ENCODE measurements at places on chromosomes 5 and 9. TPM values are rescaled to one million over a fixed set of nuclear protein-coding genes. Genes with fewer than 3 reads are reported as not detected.

Gene TJP2
- total RNA-seq: 124 TPM

Gene SPINK13
- not detected for total RNA-seq

Gene SMC5
- total RNA-seq: 32.1 TPM

Gene IFNA2
- not detected for total RNA-seq

Gene LHX3
- total RNA-seq: not detected

Gene PCDHGB4
- 1.2 TPM for total RNA-seq

Gene SLCO6A1
- total RNA-seq: not detected

DNA sequence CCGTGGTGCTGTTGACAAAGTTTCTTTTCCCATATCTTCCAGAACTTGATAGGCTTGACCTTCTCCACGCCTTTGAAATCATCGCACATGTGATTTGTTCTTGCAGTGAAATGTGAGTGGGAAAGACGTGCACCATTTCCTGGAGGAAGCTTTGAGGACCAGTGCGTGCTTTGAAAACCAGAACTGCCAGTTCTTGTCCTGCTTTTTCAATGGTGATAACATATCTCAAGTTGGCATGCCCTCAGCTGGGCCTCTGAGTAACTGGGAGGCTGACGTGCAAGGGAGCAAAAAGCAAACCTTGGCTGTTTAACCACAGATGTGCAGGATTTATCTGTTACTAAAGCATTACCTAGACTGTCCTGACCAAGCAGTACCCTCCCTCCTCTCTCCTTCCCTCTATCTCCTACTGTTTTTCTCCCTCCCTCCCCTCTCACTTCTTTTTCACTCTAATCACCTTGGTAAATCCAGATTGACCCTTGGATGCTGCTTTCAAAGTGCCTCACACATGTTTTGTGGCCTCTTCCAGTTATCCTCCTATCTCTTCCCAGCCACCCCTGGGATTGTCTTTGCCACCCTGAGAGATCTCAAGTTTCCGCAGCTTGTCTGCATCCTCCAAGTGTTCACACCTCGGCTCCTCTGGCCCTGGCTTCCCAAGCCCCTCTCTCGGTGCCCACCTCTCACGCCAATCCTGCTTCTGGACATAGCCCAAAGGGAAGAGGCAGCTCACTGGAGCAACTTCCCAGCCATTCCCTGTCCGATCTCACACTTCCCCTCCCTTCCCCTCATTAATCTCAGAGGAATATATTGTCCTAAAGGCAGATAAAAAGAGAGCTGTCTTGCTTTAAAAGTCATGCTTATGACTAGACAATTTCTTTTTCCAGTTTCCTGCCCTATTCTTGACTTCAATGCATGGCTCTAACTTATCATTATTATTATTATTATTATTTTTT, 198.3 kb downstream of the ERCC6L2 start:
- DNase-seq: no peak

GRCh38 chr5:10162468-10162867, 87.2 kb downstream of the ATPSCKMT start:
- DNase-seq: no peak

DNA sequence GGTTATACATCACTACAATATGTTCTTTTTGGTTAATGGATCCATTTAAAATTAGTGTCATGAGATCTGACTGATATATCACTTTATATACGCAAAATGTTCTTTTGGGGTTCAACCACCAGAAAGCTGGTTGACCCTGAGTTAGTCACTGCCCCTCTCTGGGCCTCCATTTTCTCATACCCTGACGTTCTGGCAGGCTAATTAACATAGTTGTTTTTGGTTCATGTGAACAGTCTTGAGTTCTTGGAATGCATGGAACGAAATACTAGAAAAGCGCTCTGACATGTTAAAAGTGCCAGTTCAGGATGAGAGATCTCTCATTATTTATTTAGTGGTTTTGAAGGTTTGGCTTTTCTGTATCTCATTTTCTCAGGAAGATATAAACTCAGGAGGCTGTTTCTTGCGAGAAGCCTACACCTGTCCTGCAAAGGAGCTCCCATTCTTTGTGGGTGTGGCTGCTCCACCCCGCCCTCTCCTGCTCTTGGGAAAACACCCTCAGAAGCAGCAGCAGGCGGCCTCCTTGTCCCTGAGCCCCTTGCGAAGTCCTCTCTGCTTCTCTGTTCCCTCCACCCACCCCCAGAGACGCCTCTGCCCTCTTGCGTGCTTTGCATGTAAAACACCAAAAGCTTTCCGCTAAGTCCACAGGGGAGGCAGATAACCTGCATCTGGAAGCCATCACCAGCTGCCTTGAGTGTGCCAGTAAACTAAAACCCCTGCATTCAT, 302.4 kb upstream of the PANK3 start:
- DNase-seq: no peak

DNA sequence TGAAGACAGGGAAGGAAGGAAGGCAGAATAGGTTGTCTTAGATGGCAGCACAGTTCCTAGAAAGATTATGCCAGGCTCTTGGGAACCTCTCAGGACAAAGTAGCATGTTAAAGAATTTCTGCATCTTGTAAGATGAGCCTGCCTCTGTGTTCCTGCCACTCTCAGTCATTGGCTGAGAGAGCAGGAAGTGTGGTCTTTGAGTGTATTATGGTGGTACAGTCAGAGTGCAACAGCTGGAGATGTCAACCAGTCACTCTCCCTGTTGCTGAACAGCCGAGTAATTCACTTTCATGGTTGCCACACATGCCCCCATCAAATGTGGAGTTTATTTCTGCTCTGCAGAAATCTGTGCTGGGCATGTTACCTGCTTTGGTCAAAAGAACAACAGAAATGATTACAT, 659.6 kb upstream of the RIOK2 start:
- DNase-seq: no peak

DNA sequence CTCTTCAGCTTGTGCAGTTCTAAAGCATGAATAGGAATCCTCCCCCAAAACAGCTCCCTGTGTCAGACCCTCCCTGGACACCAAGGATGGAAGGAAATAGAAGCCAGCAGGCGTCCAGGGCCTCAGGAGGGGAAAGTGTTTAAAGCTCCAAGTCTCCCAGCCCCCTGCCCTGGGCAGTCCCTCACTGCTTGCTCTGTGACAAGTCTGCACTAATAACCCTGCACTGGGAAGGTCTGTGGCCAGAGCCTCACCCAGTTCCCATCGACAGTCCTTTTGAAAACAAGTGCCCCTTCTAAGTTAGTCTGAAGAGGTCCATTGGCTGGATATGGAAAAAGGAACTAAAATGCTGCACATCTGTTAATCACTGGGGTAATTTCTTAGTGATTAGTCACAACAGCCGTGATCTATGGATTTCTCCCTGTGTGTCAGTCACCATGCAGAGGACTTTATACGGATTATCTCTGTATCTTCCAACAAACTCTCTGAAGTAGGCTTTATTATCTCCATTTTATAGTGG, 195.3 kb downstream of the FBXL7 start:
- DNase-seq: no peak

GRCh38 chr5:97559827-97560598, 377.0 kb upstream of the RIOK2 start:
- DNase-seq: no peak

GRCh38 chr9:1051210-1051583, 1.0 kb downstream of the DMRT2 start:
- DNase-seq: no peak

GRCh38 chr5:37580106-37580505, 201.0 kb downstream of the WDR70 start:
- DNase-seq: no peak

GRCh38 chr5:33556330-33557328, 115.9 kb downstream of the TARS1 start:
- DNase-seq: no peak

GRCh38 chr5:180161420-180162303, 47.3 kb downstream of the RASGEF1C start:
- peak; percentile 7 for DNase-seq

DNA sequence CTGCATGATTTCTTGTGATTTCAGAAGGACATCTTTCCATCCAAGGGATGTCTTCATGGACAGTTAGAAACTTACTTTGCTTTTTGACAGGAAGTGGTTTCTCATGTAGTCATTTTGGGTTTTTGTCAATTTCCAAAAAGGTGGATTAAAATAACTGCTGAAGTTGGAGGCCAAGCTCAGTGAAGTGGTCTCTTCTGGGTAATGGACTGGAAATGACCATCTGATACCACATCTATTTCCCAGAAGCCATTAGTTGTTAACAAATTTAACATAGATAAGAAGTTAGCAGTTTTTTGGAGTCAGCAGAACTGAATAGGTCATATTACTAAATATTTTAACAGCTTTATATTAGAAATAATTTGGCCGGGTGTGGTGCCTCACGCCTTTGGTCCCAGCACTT, 86.2 kb upstream of the MYO10 start:
- no peak for DNase-seq

GRCh38 chr5:115087951-115088350, 81.8 kb downstream of the TRIM36 start:
- no peak for DNase-seq

- DNase-seq: no peak
Measured at GRCh38 chr5:170393235-170393634, 4.1 kb upstream of the KCNMB1 start.

DNA sequence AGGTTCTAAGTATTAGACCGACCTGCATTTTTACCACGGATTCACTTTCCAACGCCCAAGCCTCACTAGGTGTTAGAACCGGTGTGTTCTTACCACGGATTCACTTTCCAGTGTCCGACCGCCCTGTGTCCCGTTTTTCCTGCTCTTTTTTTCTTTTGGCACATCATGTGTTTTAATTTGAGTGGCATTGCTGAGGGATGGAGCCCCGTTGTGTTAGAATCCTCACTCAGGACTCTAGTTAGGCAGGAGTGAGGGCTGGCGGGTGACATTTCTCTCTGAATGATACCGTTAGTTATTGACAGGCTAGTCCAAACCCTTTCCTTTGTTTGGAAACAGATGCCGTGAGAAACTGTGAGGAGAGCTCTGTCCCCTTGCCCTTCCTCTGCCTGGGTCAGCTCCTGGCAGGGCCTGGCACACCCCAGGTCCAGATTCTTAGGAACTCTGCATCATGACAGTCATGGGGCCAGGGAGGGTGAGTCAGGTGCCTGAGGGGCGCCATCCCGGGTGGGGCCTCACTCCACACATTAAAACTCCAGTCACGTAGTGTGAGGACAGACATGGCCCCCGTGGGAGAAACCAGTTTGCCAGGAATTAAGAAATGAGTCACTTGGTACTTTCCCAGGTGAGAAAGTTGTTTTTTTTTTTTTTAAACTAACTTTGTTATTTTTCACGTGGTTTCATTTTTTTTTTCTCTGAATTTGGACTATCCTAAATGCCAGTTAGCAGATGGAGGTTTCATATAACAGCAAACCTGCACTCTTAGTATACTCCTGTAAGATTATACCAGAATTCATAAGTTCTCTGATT, 15.8 kb downstream of the EXOC3 start:
- peak; percentile 13 for DNase-seq

DNA sequence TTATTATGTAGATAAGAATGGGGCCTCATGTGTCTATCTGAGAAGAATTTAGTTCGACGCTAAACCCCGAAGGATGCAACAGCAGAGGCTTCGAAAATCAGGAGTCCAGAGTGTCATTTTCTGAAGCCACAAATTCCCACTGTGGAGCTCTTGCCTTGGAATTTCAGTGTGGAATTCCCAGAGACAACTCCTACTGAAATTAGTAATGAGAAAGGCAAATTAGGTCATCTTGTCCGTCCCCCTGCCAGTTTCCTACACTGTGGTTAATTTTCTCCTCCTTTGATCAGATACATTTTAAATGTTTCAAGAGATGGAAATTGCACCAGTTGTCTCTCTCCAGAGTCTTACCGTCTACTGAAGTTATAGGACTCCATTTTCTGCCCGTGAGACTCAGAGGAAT, 633.6 kb downstream of the BNC2 start:
- DNase-seq: no peak
